ENCODE measurements at places on chromosomes 3 and 15.
A peak's percentile ranks its signal among the peaks of the same experiment; 100 is the strongest.

DNA sequence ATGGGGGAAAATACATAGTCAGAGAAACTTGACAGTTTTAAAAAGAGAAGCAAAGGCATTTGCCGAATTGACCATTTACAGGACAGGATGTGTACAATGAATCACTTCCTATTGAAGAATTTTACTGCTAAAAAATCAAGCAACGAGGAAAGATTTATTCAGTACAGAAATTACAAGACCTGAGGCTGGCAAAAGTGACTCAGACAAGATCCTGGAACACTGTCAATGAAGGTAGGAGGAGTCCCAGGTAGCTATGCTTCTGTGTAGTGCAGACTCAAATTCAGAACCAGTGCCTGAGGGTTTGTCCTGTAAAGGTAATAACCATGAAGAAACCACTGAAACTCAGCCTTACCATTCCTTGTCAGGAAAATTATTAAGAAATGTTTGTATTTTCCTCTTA is 120.9 kb downstream of the ZMAT3 start:
- DNase-seq = no peak

DNA sequence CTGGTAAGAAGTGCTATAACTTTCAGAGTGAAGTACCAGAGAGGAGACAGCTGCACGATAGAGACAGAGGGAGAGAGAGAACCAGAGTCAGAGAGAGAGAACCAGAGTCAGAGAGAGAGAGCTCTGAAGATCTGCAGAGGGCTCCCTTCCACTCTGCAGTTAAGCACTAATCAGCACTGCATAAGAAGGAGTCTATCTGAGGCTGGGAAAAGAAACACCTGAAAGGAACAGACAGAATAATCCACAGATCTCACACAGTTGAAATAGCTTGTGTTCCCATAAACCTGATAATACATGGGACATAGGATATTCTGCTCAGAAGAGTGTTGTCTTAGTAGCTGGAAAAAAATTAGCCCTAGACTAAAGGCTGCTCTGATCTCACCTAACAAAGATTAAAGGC is 87.6 kb downstream of the CFAP44 start:
- DNase-seq = no peak

DNA sequence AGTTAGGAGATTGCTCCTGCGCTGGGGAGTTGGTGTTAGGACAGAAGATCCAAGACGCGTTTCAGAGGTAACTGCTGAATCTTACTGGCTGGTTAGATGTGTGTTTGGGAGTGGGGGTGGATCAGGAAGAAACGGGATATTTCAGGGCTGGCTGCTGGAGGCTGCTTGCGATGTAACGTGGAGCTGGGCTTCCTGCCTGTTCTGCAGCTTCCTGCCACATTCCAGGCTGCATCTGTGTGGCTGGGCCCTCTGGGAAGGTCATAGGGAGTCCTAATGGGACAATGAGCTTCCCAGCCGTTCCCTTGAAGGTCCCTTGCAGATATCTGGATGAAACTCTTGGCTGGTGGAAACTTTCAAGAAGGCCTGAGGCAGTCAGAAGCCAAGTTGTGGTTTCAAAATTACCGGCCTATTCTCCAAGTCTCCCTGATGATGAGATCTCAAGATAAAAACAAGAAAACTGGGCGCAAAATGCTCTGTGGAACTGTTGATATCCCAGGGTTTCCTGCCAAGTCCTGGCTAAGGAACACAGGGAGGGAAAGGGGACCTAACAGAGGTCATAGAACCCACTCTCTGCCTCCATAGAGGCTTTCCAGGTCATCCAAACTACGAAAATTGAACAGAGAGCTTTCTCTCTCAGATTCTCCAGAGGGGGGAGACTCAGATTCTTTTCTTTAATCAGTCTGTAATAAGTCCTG is 67.0 kb downstream of the NOX5 start:
- peak; percentile 93 for DNase-seq

DNA sequence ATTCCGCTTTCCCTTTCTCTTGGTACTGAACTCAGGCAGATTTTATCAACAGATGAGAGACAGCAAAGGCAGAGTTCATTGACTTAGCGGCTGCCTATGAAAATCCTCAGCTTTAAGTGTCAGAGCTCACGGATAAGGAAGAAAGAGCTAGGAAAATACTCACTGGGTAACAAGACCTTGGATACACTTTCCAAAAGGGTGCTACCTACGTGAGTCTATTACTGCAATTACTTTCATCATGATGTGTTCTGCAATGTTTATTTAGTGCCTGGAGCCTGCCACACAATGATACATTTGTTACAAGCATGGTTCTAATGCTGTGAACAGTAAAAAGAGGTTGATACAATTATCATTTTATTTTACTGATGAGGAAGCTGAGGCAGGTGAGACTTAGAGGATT is 177.5 kb downstream of the GRM7 start:
- DNase-seq = no peak

DNA sequence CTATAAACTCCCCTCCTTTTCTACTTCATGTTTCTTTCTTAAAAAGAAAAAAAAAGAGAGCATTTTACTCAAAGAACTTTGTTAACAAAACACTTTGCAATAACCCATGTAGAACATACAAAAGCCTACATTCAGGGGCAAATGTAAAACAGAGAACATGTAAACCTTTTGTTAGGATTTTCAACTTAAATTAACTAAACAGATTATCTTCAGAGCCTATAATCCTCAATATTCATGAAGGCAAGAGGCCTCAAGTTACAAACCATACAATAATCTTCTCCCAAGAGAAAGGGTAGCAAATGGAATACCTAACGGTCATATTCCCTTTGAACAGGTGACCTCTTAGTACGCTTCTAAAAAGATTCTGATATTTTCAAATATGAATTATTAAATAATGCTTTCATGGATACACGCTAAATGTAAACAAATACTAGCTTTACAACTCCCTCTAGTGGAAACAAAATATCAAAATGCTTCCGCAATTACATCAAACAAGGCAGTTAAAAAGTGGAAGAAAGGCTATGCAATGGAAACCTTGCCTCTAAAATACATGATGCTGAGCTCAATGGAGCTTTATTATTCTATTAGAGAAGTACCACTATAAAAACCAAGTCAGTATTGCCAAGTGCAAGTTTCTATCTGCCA is 9.9 kb downstream of the CEP152 start:
- DNase-seq = peak; percentile 55

- no peak for DNase-seq
These were observed 109.6 kb upstream of the FXR1 start for GRCh38 chr3:180802837-180803236.

GRCh38 chr3:185094697-185095096 is 58.2 kb downstream of the C3orf70 start:
- no peak for DNase-seq

DNA sequence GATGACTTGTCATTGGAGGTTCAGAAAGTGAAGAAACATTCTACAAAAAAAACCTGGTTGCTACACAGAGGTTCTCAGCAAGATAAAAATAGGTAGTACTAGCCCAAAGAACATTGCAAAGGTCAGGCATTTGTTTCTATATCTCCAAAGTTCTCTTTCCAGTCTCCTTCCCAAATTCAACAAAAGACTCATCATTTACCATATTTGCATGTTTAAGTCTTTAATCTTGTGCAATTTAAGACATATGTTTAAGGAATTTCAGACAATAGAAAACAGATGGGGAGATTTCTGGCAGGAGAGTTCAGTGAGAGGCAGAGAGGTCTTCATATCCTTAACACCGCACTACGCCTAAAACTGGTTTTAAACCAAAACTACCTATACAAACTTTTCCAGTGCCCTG is 173.8 kb upstream of the THBS1 start:
- DNase-seq = peak; percentile 58

DNA sequence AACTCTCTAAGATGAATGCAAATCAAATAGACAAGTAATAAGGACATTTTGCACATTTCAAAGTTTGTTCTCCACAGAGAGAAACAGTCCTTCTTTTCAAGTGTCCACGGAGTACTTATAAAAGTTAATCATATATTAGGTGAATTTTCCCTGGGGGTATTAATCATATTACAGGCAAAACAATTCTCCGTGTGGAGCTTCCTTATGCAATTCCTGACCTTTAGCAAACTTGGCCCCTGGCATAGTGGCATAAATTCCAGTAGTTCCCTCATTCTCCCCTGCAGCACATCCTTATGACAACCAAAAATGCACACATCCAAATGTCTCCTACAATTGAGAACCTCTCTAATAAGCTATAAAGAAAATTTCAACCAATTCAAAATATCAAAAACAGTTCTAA is 34.4 kb downstream of the FSIP1 start:
- DNase-seq = no peak

- no peak for DNase-seq
These were observed 83.8 kb upstream of the GALNT15 start for GRCh38 chr3:16090706-16091105.

GRCh38 chr3:22858486-22858885 is 344.6 kb upstream of the UBE2E2 start:
- no peak for DNase-seq
